Activated CD4-positive, alpha-beta T cell treated with anti-CD3 and anti-CD28 coated beads for 1 hour (primary cell): ENCODE measurements at places on chromosomes 1 and 21.

DNA sequence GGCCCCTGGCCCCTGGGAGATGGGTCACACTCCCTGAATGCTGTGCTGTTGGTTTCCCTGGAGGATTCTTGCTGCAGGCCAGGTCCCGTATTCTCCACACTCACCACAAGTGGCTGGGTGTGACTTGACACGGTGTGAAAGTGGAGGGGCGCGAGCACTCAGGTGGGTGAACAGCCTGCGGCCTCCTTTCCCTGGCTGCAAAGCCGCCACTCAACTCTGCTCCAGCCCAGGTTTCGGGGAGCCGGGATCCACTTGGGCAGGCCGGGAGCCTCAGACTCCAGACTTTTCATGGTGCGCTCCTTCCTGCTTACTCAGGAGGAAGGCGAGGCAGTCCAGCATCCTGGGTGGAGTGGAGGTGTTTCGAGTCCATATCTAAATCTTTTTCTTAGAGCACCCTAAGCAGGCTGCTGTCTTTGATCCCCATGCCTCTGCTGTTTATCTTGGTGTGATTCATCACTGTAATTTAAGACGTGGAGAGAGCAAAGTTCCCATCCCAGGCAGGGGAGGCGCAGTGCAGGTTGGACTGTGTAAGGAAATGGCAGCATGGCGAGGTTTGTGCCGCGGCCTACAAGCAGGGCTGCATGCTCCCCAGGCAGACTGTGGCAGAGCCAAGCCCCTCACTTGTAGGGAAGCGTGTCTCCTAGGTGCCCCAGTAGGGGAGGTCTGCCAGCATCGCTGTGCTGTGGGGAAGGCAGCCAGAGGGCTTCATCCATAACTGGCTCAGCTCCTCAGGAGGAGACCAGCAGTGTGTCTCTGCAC is 29.6 kb downstream of the VANGL1 start:
- DNase-seq, result no peak

DNA sequence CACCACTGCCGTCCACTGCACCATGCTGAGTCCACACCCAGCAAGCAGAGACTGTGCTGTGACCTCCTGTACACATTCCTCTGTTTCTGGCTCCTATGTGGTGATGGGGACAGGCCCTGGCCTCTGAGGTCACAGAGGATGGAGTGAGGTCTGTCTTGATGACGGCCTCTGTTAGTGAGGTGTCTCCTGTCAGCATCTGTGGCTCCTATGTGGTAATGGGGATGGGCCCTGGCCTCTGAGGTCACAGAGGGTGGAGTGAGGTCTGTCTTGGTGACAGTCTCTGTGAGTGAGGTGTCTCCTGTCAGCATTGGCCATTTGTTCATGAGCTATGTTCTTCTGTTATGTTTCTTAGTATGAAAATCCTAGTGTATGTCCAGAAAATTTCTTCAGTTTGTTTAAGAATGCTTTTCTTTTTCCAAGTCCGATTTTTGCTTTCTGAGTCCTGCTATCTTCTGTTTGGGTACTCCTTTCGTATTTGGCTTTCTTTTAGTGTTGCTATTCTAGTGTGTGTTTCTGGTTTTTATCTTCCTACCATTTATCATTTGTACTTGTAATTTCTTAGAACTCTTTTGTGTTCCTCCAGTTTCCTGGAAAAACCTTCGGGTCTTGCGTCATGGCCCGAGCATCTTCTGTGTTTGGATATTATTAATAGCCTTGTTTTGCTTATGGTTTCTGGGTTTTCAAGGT is 13.4 kb downstream of the SNAP47 start:
- DNase-seq, result no peak

GRCh38 chr1:244102468-244102867 is 51.4 kb downstream of the ZBTB18 start:
- DNase-seq, result no peak

GRCh38 chr1:99766378-99766800 is at the start of gene FRRS1:
TSS of gene FRRS1 (minus strand) at chr1:99766635. CDS start at chr1:99748768, 17,867 bp downstream.
- no peak for DNase-seq

GRCh38 chr1:245549996-245550719 is 395.4 kb downstream of the KIF26B start:
- no peak for DNase-seq

DNA sequence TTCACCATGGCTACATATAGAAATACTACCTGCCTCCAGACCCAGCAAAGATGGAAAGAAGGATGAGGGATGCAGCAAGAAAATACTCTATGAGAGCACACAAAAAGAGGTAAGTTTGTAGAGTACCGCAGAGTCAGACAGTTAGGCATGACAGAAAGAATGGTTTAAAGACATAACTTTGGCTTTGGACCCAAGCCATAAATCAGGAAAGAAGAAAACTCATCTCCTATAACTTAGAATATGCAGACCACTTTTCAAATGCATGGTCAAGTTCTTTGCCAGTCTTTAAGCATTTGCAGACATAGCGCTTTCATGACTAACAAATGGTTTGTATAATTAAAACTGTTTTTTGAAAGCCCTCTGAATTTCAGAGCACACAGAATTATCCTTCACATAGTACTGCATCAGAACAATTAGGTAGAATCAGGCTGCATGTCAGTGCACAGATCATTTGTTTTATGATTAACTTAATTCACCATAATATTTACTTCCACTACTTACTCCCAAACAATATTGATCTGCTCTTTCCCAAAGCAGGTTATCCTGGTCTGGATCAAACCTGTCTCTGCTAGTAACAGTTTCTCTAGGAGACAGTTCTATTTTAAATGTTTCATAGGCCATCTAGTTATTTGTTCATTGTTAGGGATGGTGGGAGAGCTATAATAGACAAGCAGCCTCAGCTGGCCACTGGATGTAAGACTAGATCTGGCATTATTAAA is 280.7 kb upstream of the NR5A2 start:
- DNase-seq, result no peak

DNA sequence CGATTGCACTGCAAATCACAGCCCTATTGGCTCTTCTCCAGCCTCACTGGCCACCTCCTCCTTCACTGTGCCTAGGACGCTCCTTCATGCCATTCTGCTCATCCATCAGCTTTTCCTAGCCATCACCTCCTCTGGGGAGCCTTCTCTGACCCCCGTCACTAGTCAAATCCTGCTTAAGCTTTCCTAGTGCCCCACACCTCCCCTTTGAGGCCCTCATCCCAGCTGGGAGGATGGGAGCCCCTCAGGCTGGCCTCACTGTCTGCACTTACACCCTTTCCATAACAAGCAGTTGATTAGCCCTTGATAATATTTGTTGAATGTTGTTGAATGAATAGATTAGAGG is 50.7 kb downstream of the KLHDC7A start:
- no peak for DNase-seq

DNA sequence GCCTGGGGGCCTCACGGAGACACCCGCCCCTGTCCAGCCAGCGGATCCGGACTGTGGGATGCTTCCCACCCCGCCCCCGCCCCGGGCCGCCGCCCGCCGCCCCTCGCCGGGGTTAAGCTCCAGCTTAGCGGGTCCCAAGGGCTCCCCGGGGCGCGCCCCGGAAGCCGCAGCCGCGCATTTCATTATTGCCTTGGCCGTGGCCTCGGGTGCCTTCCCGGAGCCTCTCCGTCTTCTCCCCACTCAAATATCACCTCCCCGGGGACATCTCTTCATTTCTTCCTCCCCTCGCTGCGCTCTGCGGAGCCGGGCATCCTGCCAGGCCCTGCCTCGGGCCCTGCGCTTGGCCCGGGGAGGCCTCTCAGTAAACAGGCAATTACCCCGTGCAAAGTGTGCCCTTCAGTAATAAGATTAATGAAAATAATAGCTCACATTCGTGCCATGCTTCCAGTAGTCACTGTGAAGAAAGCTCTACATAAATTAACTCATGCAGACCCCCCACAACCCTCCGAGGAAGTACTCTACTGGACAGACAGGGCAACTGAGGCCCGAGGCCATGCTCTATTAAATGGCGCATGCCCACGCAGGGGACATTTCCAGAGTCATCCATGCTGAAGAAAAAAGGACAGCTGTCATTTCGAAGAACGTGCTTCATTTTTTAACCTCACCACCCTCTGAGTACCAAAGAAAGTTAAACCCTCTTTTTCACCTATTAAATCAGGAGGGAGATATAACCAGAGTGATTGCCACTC is 49.9 kb upstream of the LAPTM5 start:
- DNase-seq, result no peak
